T-cell (primary cell): ENCODE measurements at places on chromosomes 3 and 15. TPM values are rescaled to one million over a fixed set of nuclear protein-coding genes. Genes with fewer than 3 reads are reported as not detected.

DNA sequence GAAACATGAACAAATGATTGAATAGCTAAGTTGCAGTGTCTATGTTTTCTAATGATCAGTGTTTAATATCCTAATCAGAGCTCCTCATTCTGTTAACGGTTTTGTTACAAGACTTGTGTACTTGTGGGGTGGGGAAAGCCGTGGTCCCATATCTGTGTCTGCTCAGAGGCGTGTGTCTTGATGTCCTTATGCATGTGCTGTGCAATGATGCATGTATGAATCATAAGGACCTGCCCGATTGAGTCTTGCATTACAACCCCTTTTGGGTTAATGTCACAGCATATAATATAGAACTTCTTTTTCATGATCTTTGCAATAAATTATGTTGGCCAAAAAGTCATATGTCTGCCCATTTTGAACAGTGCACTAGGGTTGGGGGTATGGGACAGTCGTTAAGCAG, 233.4 kb downstream of the ITPR1 start:
- DNase-seq, result no peak

CADPS gene
- total RNA-seq, result not detected

LNP1 gene
- 1.5 TPM for total RNA-seq

DNA sequence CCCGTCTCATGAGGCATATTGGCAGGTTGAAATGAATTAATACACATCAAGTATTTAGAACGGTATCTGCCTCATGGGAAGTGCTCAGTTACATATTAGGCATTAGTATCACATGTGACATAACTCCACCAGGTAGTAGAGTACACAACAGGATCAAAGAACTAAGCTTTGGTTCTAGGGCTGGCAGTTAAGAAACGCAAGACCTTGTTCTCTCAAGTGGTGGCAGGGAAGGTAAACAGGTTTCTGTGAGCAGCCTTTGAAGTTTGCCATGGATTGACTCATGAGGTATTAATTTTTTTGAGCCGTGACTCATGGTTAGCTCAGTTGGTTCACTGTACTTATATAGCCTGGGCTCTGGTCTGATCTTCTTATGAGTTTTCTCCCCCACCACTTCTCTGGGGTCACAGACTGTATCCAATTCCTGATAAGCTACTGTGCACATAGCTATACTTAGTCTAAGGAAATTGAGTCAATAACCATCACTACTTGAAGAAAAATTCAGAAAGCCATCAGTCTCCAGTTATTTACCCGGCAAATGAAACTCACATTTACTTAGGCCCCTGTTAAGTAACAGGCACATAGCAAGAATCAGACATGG, 155.6 kb upstream of the STT3B start:
- no peak for DNase-seq

DNA sequence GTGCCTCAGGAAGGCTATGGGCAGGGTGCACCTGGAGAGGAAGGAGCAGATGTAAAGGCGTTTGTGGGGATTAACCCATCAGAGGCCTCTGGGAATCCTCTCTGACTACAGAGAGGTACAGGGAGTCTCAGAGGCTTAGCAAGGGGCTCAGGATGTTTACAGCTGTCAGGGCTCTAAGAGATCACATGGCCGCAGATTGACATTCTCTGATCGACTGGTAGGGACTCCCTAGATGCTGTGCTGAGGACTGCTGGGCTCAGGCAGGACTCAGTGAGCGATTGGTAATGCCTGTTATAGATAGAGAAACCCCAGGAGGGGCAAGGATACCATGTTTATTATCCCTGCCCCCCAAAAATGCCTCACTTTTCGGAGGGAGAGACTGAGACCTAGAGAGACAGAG, 103.5 kb downstream of the CORO2B start:
- no peak for DNase-seq

GRCh38 chr3:35078780-35079179, 560.5 kb upstream of the ARPP21 start:
- no peak for DNase-seq

- DNase-seq, result no peak
Measured at GRCh38 chr15:58362262-58362922, 69.4 kb upstream of the LIPC start.

ECE2 gene
- total RNA-seq, result not detected

DNA sequence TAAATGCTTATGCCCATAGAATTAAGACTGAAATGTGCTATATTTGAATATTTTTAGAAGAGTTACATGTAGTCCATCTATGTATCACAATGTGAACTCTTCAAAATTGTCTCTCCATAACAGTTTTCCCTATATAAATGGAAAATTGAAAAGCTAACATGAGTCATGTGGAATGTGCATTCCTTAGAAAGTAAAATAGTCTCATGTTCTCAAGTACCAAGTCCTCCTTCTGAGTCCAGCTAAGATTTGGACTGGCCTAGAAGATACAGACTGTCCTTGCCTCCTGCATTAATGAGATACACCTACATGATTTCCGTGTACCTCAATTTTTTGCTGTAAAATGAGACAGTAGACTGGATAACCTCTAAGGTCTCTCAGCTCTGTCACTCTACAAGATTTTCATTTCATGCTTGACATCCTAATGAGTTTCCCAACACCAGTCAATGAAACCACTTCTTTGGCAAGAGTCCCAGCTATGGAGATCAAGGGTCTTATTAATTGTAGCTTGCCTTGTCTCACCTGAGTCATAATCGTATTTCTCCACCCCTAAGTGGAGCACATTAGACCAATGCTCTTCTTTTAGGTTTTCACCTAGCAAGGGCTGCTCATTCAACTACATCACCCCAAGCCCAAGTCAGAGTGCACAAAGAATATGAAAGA, 350.6 kb upstream of the IL12A start:
- DNase-seq, result no peak

DNA sequence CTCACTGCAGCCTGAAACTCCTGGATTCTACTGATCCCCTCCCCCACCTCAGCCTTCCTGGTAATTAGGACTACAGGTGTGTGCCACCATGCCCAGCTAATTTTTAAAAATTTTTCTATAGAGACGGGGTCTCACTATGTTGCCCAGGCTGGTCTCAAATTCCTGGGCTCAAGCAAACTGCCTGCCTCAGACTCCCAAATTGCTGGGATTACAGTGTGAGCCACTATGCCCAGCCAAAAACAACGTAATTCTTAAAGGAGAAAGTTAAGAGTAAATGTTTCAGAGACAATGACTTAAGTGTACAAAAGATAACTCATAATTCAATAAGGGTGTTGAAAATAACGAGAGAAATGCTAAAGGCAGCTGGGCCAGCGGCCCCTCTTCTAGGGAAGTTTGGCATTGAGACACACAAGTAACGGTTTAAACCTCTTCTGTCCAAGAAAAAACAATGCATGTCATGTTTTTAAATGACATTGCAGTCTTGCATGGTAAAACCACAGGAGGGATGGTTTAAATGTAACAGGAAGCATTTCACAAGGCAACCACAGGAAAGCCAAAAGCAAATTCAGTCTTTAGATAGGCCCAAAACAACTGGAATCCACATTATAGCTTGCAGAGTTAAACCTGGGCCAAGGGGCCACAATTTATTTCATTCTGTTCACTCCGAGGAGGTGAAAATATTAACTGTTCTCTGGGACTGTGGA, 5.1 kb downstream of the PROK2 start:
- DNase-seq, result no peak

DNA sequence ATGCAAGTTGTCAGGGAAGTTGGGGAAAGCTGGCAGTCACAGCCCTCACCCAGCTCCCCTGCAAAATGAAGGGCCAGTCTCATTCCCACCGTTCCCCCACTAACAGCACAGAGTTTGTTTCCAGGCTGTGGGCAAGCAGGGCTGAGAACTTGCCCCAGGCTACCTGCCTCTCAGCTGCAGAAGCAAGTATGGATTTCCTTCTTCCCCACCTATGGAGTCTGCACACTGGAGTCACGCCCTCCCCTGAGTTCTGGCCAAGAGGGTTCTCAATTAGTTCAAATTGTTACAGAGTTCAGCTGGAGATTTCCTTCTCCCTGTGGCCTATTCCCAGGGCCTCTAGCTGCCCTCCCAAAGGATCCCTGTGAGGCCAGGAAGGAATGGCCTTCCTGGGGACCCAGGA, 90.1 kb upstream of the ATP11B start:
- DNase-seq, result no peak

DNA sequence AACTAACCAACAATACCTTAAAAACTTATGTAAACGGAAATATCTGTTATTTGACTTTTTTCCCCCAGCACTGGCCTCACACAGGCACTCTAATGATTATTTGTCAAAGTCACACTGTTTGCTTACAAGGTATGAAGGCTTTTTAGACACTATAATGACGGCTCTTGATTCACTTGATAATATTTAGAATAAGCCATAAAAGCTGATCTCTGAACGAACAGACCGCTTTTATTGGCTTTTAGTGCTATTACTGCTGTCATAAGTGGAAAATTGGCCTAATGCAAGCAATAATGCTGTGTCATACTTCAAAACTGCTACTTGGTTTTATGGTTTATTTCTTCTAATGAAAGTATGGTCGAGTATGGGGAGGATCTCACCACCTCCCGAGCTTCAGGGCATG, 35.1 kb downstream of the MDFIC2 start:
- no peak for DNase-seq

DNA sequence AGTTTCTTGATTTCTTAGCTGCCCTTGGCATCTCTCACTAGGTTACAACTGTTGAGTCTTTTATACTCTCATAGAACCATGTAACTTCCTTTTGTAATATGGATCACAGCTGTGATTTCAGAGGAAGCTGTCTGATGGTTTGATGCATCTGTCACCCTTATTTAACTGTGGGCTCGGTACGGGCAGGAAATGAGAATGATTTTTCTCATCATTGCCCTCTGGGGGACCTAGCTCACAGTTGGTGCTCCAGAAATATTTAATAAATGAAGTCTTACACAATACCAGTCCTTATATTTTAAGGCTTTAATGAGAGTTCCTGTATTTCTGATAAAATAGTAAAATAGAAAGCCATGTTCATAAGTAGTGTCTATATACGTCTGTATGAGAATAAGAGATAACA, 151.2 kb downstream of the EBLN2 start:
- DNase-seq, result no peak
